ENCODE measurements at places on chromosomes 6 and 20.

DNA sequence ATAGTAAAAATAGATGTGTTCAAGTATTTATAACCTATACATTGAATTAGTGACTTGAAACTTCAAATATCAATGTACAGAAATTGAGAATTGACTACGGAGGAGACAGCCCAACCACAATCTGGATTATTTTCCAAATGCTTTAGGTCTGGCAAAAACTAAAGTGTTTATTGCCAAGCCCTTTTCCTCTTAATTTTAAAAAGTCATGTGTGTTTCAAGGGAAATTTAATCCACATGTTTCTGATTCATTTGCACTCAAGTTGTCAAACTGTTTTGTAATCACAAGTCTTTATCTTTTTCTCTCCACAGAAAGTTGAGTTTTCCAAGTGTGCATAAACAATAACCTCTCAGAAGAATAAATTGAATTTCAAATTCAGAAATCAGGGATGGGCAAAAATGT is 350.8 kb upstream of the RSPO3 start:
- no peak for ATAC-seq

DNA sequence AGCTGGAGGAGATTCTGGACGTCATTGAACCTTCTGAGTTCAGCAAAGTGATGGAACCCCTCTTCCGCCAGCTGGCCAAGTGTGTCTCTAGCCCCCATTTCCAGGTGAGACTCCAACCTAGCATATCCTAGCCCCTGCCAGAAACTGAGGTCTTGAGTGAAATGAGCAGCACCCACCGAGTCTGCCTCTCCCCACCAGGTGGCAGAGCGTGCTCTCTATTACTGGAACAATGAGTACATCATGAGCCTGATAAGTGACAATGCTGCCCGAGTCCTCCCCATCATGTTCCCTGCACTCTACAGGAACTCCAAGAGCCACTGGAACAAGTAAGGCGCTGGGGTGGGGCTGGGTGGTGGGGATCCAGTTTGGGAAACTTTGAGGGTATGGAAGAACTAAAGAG is 4.6 kb downstream of the MEA1 start:
- no peak for ATAC-seq

GRCh38 chr6:16229700-16230099 is 8.7 kb upstream of the GMPR start:
- ATAC-seq, result peak; percentile 78

DNA sequence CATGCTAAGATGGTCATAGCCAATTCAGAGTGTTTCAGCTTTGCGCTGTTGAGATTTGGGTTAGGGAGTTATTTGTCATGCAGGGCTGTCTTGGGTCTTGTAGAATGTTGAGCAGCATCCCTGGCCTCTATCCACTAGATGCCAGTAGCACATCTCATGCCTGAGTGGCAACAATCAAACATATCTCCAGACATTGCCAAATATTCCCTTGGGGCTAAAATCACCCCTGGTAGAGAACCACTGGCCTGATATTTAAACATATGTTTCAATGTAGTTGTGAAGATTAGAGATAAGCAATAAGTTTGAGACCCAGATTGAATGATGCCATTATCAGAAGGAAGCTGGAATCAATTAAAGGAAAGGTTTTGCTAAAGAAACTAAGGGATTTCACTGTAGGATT is 463.3 kb downstream of the DOK5 start:
- no peak for ATAC-seq

GRCh38 chr6:45714006-45714730 is 301.5 kb downstream of the CLIC5 start:
- no peak for ATAC-seq

- ATAC-seq, result no peak
Measured at GRCh38 chr20:51542571-51543421, at the start of gene NFATC2. Gene NFATC2 (minus strand): TSS chr20:51542719. CDS start chr20:51542499, 220 bp downstream.

GRCh38 chr6:56374841-56375369 is 127.5 kb upstream of the COL21A1 start:
- ATAC-seq, result no peak

DNA sequence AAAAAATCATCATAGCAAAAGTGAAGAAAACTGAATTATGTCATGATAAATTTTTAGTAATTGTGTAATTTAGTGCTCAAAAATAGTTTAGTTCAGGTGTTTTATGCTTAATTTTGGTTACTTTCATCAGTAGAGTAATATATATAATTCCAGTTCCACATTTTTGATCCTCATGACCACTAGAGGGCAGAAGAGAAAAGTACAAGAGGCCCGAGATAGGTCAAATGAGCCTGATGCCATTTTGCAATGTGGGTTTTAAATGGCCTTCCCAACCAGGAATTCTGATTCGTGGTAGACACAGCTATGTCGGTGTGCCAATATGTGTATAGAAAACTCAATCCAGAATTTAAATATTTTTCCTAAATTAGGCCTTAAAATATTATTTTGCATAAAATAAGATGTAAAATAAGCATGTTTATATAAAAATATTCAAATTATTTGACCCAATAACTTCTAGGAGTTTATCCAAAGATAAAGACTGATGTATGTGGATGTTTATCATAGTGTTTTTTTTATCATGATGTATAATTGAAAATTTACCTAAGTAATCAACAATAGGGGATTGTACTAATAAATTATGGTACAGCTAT is 159.7 kb upstream of the RPS6KA2 start:
- peak; percentile 70 for ATAC-seq

DNA sequence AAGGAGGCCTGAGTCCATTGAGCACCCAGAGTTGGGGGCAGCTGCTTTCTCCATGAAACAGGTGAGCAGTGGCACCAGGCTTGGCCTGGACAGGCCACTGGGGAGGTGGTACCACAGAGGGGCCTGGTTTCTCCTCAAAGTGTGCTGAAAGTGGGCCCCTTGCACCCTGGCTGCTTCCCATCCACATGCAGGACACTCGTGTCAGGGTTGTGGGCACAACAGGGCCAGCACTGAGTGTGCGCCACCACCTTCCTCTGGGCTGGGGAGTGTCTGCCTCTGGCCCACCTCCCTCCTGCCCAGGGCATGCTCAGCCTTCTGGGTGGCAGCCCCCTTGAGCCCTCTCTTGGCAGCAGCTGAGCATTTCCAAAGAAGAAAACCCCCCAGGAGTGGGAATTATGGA is 5.2 kb upstream of the SLC22A1 start:
- no peak for ATAC-seq

DNA sequence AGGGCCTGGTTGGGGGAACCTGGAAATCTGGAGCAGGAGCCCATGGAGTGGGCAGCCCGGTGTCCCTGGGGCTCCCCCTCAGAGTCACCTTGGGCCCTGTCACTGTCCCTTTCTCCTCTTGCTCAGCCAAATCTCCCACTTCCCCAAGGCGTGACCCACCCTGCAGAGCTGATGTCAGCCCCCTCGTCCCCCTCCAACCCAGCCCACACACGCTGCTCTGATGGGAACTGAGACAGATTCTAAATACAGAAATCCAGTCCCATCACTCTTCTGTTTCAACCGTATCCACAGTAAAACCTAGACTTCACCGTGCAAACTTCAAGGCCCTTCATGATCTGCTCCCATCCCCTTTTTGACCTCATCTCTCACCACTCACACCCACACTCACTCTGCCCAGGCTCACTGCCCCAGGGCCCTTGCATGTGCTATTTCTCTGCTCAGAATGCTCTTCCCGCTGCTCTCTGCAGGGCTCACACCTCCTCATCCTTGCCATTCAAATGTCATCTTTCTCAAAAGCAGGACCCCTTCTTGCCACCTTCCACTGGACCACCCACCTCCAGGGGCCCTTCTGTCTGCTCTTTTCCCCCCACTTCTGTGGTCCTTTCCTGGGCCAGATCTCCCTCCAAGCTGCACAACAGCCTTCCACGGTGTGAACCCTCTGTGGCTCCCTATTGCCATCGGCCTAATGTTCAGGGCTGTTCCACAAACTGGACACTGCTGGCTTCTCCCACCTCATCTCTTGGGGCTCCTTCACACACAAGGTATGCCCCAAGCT is 16.6 kb downstream of the TGM2 start:
- ATAC-seq, result no peak

DNA sequence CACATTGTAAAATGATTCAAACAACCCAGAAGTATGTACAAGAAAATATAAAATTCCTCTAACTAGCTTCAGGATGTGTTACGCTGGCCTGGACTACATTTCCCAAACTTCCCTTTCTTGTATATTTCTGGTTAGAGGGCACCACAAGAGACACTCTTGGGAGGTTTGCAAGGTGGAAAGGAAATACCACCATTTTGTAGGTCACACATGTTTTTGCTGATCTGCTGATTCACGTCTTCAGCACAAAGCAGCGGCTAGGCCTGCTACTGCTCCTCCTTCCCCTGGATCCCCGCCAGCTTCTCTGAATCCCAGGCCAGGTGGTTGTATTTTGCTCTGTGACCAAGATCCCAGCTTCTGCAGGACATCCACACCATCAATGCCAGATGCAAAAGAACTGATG is 104.2 kb downstream of the AGPAT4 start:
- ATAC-seq, result peak; percentile 14

DNA sequence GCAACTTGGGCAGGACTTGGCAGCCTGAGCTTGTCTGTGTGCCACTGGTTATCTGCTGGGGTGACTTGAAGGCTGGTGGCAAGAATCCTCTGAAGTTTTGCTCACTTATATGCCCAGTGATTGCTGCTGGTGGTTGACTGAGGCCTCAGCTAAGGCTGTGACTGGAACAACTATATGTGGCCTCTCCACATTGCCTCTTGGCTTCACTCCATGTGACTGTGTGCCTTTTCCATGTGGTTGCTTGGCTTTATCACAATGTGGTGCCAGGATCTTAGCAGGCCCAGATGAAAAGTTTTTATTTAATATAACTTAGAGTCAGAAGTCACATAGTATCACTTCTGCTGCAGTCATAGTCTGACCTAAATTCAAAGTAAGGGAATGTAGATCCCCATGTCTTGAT is 104.5 kb downstream of the ADAT2 start:
- no peak for ATAC-seq

Measured in motor neuron (in vitro differentiated cells).